ENCODE measurements at places on chromosomes 3 and 15. TPM values are rescaled to one million over a fixed set of nuclear protein-coding genes. Genes with fewer than 3 reads are reported as not detected.
A peak's percentile ranks its signal among the peaks of the same experiment; 100 is the strongest.

ROPN1 gene
- total RNA-seq: not detected

TRPM1 gene
- total RNA-seq: not detected

ARF4 gene
- 230 TPM for total RNA-seq

FANCD2OS gene
- total RNA-seq: not detected

CADPS gene
- not detected for total RNA-seq

CPN2 gene
- total RNA-seq: not detected

- DNase-seq: no peak
Observed at GRCh38 chr3:170511371-170511770, 74.5 kb downstream of the SLC7A14 start.

DNA sequence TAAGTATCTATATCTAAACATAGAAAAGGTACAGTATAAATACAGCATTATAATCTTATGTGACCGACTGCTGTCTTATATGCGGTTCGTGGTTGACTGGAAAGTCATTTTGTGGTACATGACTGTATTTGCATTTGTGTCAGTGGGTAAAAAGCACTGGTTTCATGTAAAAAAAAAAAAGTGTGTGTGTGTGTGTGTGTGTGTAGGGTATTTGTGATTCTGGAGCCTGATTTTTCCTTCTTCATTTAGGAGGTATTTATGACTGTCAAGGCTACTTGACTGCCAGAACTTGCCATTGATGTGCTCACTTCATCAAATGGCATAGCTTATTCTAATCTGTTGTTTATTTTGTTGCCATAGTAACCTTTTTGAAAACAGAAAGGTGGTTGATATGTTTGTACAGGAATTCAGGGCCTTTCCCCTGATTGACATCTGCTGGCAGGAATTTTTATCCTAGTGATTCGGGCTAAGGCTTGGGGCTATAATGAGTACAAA is 63.2 kb downstream of the AKAP13 start:
- DNase-seq: peak; percentile 33

DNA sequence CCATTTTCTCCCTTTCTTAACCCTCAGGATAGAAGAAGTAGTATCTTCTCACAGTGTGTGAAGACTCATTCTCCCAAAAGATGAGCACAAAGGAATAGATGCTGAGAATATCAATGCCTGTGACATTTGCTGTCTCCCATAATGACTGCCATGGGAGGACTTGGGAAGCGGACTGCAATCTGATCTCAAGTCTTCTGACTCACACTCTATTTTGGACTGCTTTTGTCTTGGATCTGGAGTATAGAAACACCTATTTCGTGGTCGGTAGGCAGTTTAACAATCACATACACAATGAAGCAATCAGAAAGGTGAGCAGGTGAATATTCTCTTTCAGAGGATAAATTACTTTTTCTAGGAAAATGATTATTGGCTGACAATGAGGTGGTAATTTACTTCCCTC is 852.0 kb downstream of the FHIT start:
- no peak for DNase-seq

- DNase-seq: no peak
Observed at GRCh38 chr15:40792394-40792793, 14.5 kb upstream of the ZFYVE19 start.

DNA sequence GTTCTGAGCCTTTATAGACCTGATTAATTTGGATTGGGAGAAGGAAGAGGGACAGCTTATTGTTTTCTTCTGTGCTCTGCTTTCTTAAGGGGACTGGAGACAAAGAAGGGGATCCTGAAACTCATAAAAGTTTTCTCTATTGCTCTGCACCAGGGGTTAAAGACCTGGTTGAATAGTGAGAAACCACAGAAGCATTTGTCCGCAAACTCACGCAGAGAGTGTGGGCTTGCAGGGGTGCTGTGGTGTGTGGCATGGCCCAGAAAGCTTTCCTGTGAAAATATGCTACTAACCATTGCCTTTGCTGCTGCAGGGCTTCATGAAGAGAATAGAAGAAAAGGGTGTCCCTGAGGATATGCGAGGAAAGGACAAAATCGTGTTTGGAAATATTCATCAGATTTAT is 73.1 kb upstream of the UMPS start:
- DNase-seq: no peak

- DNase-seq: no peak
Observed at GRCh38 chr15:73650416-73651126, 17.4 kb upstream of the NPTN start.

DNA sequence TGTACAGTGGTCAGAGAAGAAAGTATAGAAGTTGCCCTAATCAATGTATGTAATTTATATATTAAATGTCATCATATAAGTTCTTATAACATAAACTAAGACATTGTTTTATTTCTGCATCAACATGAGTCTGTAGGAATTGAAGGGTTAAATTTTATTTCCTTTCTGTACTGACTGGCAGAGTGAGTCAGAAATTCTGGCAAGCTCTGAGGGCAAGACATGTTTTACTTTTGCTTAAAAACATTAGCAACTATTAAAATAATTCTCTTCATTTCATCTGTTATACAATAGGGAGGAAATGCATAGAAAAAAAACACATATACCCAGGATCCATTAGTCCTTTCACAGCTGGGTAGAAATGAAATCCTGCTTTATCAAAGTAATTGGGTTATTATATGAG is 171.4 kb upstream of the ALCAM start:
- peak; percentile 31 for DNase-seq

- no peak for DNase-seq
Observed at GRCh38 chr3:162170581-162170980, 674.0 kb downstream of the OTOL1 start.

- no peak for DNase-seq
Observed at GRCh38 chr3:51668756-51669155, 2.3 kb upstream of the TEX264 start.

DNA sequence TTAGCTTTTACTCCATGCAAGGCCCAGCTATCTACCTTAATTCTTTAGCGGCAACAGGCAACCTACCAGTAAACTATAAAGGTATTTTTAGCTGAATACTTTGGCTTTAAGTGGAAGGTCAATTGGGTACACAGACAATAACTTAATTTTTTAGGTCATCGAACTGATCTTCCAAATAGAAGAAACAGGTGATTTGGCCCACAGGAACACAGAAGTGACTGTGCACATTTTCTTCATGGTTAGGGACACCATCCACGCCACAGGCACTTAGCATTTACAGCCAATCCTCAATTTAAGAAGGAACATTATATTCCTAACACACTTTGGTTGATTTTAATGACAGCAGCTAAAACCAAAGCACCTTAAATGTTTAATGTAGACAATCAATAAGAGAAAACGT is 1.9 kb downstream of the ARPP19 start:
- no peak for DNase-seq

DNA sequence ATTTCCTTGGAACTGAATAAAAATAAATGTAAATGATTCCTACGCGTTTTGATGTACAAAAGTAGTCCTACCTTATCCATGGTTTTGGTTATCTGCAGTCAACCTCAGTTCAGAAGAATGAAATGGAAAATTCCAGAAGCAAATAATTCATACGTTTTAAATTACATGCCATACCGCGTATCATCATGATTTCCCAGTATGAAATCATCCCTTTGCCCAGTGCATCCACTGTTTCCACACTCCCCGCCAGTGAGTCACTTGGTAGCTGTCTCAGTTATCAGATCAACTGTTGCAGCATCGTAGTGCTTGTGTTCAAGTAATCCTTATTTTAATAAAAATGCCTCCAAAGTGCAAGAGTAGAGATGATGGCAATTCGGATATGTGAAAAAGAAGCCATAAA is 9.1 kb upstream of the MFSD1 start:
- DNase-seq: no peak

DNA sequence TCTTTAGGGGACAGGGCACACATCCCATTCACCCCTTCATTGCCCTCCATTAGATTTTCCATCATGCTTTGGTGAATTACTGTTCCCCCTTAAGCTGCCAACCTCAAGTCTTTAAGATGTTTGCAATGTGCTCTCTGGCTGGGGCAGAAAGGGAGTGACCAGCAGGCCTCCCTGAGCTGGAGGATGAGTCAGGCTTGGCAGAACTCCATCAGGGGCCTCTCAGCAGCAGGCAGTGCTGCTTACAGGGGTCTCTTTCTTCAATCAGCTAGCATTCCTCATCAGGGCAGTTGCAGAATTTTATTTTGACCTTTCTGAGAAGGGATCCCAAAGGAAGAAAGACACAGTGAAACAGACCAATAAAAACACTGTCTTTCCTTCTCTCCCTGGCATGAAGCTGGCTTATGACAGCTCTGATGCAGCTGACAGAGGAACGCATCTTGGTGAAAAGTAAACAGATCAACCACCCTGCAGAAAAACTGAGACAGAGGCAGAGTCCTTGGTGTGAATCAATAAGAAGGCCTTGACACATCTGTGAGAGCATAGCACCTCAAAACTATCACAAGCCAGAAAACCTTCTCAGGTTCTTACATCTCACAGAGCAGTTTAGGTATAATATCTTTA is 88.7 kb upstream of the MRPL3 start:
- no peak for DNase-seq

- no peak for DNase-seq
Observed at GRCh38 chr3:107845380-107846278, 245.2 kb downstream of the CD47 start.

- DNase-seq: no peak
Observed at GRCh38 chr15:68594533-68595259, 15.9 kb downstream of the CORO2B start.

DNA sequence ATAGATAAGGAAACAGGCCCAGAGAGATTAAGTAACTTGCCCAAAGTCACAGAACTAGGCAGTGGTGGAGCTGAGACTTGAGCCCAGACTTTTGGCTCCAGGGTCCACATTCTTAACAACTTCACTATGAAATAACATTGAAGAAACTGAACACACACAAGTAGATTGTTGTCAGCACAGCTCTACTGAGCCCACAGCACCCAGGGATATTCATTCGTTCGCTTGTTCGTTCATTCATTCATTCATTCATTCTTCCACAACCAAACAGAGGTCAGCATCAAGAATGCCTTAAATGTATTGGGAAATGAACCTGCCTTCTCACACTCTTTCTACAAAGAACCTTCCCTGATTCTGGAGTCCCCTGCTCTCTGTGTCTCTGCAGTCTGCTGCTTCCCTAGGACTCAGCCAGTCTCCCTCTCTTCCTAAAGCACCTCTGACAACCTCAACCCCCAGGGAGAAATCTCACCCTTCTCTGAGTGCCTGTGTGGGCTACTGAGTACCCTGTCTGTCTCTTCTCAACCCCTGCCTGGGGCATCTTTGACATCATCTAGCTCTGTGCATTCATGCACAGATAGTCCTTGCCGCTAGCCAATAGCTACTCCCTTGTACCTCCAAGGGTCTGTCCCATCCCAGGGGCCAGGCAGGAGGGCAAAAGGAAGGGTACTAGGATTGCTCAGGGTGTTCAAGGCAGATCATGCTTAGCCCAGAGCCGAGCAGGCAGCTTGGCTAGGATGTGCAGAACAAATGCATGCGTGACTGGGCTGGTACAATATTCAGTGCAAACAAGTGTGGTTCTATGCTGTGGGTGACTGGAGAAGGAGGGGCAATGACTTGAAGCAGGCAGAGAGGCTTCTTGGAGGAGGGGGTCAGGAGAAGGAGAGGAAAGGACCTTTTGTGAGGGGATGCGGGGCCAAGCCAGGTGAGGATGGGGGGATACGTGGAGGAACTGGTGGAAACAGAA is 3.4 kb downstream of the LINGO1 start:
- DNase-seq: no peak

GRCh38 chr15:61226361-61227256 is 2.5 kb downstream of the RORA start:
- DNase-seq: no peak

- DNase-seq: no peak
Observed at GRCh38 chr3:101519685-101520365, 6.8 kb upstream of the SENP7 start.

Measured in glomerular endothelial cell (primary cell).